ENCODE measurements at places on chromosomes 16 and 17.

DNA sequence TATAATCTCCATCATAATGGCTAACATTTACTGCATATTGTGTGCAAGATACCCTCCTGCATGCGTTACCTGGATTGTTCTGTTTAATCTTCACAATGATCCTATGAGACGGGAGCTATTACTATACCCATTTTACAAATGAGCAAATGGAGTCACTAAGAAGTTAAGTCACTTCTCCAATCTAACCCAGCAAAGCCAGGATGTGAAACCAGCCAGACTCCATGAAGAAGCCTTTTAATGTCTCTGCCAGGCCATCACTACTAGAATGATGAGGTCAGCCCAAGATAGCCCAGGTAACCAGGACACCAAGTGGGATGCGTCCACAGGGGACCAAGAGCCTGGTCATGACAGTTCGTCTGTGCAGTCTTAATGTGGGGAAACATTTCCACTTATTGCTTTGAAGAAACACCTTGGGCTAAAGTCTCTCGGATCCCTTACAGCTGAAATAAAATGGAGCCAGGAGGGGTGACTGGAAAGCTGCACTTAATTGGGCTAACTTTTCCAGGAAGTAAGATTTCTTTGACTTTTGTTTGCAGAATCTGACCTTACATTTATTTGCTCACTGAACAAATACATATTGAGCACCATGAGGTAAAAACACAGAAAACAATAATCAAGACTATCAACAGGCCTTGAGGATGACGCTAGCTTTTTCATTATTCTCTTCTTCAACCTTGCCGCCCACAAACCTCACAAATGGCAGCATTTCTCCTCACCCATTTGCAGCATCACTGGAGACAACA is 926 bp upstream of the SHCBP1 start:
- DNase-seq = no peak

GRCh38 chr17:75130632-75131277 is 787 bp downstream of the NT5C start:
- peak; percentile 64 for DNase-seq

DNA sequence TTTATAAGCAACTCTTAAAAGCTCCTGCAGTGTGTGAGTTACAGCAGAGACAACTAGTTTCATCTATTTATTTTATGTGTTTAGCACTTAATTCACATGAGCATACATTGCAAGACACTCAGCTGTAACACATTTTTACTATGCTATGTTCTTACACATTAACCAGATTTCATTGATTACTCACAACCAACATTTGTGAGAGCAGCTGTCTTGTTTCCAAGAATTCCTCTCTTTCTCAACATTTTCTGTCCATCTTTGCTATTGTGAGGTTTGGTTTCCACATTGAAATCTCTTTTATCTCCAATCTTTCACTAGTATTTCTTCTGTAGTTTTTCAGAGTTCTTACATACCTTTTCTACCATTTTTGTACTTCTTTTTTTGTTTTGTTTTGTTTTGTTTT is 51.2 kb downstream of the COPRS start:
- DNase-seq = no peak

DNA sequence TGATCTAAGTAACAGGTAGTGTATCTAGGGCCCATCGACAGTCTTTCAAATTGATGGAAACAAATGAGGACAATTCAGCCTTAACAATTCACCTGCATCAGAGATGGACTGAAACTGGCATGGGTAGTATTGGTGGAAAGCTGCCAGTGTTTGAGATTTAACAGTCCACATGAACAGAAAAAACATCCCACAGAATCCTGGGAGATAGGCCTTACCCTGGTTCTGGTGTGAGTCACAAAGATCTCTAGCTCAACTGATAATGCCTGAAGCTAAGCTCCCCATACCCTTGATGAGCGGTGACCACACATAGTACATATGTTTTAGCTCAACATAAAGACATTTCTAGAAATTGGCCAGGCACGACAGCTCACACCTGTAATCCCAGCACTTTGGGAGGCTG is 21.9 kb downstream of the CRK start:
- DNase-seq = no peak

DNA sequence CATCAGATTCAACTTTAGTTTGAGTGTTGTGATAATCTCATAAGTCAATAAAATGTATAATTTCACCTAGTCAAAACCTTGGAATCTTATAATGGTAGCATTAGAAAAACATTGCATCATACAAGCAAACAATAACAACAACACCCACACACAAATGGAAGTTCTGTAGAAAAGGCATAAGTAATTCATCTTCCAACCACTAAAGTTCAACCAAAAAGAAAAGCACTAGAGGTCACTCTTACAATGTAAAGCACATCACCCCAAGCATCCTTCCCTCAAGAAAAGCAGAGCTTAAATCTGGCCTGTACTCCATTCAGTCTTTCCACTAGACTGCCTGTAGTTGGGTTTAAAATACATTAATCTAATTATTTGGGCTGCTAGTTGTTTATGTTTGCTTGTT is 1.8 kb downstream of the CNTNAP4 start:
- no peak for DNase-seq

DNA sequence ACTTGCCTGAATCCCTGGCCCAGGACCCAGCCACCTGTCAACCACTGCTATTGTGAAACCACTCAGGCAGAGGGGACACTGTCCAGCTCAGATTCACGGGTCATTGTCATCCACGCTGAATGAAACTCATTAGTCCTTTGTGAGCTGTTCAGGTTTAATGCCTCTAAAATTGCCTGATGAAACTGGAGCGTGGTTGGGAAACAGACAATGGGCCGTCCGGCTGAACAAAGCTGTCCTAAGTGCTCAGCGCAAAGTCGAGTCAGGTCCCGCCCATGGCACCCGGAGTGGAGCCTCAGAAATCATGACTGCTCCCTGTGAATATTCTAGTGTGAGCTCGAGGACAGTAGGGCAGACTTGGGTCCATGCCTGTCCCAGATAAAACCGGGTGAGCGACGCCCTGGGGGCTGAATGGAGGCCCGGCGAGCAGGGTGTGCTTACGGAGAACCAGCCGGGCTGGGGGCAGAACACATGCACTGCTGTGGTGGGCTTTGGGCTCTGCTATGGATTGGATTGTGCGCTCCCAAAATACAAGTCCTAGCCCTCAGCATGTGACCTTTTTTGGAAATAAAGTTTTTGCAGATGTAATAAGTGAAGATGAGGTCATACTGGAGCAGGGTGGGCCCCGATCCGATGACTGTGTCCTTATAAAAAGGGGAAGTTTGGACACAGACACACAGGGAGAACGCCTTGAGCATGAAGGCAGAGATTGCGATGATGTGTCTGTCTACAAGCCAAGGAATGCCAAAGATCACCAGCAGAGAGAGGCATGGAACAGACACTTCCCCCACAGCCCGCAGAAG is 12.9 kb upstream of the CMIP start:
- no peak for DNase-seq

GRCh38 chr17:48489781-48490180 is 41.0 kb downstream of the HOXB1 start:
- no peak for DNase-seq

- no peak for DNase-seq
Observed at GRCh38 chr17:72039490-72039889, 81.3 kb upstream of the SOX9 start.

- DNase-seq = no peak
Observed at GRCh38 chr17:76848670-76849069, 19.5 kb upstream of the MGAT5B start.

GRCh38 chr17:49193513-49194296 is 16.7 kb downstream of the GNGT2 start:
- peak; percentile 51 for DNase-seq

DNA sequence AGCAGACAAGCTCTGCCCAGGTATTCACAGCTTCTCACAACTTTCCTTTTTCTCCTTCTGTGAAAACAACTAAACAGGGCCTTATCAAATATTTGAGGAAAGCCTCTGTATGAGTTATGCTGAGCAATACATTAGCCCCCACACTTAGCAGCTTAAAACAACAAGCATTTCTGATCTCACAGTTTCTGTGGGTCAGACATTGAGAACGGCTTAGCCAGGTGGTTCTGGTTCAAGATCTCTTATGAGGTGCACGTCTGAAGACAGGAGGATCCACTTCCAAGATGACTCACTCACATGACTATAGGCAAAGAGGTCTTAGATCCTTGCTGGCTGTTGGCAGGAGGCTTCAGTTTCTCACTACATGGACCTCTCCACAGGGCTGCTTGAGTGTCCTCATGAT is 181.4 kb upstream of the WSCD1 start:
- DNase-seq = no peak

DNA sequence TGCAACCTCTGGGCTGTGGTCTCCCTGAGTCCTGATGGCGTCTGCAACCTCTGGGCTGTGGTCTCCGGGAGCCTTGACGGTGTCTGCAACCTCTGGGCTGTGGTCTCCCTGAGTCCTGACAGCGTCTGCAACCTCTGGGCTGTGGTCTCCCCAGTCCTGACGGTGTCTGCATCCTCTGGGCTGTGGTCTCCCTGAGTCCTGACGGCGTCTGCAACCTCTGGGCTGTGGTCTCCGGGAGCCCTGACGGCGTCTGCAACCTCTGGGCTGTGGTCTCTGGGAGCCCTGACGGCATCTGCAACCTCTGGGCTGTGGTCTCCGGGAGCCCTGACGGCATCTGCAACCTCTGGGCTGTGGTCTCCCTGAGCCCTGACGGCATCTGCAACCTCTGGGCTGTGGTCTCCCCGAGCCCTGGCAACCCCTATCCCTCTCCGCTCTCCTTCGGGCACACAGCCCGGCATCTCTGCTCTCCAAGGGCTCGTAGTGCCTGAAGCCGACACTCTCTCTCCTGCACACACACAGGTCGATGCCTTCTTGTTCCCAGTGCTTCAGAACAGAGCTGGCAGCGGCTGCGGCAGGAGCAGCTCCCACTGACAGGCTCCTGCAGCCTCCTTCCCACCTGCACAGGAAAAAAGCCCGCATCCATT is 45.6 kb downstream of the METRNL start:
- DNase-seq = no peak

DNA sequence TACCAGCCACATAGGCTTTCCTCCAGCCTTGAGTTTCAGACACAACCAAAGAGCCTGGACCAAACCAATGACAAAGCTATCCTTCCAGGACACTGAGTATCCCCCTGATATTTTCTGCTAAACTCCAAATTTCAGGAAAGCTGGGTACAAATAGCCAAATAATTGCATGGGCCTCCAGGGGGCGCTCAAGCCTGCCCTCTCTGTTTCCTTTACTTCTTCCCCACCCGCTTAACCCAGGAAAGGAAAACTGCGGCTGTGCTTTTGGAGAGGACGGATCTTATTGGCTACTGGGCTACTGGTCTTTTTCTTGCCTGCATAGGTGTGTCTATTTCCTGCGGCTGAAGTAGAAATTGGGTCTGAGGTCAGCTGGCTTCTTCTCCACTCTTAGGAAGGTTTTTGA is 30.1 kb downstream of the GNGT2 start:
- peak; percentile 76 for DNase-seq

DNA sequence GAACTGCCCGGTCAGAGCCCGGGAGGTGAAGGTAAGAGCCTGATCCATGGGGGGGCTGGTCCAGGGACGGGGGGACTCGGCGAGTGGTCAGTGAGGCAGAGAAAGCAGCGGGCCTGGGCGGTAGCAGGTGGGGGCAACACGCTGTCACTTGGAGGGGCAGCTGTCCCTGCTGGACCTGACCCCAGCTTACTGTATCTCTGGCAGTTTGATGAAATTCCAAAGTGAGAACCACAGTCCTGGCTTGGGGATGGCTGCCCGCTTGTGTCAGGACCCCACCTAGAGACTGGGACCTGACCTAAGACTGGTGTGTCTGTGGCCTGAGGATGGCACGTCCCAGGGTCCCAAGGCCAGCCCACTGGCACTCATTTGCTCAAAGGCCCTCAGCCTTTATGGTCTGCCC is 35.1 kb upstream of the KSR1 start:
- DNase-seq = no peak

DNA sequence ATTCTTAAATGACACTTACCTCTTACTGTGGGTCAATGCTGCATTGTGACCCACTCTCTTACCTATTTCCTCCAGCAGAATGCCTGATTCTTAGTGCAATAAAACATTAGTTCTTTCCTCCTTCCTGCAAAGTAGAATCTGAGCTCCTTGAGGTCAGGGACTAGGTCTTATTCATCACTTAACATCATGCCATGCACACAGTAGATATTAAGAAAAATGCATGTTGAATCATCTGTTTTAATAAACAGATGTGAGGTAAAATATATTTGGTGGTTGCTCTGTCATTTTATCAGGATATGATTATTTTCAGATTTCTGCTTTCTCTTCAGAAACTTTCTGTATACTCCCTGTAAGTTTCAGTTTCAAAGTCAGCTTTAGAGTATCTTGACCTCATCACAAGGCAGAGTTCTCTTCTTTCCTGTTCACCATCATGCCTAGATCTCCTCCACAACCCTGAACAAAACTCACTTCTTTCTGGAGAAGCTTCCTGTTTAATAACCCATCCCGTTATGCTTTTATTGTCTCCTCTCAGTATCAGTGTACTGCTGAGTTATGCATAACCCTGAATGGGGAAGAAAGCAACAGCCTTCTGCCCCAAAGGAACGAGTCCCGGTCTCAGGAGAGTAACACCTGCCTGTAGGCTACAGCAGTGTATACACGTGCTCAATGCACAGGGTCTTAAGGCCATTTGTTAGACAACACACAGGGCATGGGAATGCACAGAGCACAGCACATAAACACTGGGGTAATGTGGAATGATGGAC is 30.3 kb upstream of the SUPT4H1 start:
- no peak for DNase-seq

DNA sequence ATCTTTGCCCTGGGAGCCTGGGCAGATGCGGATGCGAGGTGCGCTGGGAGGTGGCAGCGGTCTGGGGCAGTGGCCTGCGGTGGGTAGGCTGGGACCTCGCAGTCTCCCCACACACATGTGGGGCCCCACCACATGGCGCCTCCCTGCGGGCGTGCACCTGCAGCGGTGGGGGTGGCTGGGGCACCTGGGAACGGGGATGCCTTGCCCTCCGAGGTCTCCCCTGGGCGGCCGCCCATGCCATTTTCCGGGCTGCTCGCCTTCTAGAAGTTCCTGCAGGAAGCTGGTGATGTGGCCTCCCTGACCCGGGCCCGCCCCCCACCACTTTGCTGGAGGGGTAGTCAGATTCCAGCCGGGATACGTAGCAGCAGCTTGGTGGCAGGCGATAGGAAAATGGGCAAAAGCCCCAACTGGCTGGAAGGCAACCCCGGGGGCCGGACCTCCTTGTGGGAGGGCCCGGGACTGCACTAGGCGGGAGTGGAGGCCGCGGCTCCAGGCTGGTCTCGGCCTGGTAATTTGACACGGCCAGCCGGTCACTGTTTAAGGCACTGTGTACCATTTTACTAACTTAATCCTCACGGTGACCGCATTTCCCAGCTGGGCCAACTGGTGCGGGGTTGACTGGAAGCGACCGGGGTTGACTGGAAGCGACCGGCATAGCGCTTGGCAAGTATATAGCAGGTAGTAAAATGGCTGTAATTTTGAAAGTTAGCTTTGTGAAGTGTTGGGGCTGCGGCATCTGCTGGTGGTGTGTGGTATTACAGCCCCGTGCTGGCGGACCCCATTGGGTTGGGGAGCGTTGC is 38.5 kb downstream of the IGF2BP1 start:
- peak; percentile 57 for DNase-seq

DNA sequence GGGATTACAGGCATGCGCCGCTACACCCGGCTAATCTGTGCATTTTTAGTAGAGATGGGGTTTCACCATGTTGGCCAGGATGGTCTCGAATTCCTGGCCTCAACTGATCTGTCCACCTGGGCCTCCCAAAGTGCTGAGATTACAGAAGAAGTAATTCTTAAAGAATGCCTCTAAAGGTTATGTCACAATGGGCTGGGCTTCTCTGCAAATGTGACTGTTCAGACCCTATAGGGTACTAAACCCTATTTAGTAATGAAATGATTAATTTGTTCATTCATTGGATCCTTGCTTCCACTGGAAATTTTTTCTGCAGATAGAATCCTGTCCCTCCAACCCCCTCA is 108.8 kb upstream of the CORO6 start:
- DNase-seq = no peak

- no peak for DNase-seq
Observed at GRCh38 chr17:58643147-58643546, 48.7 kb downstream of the TEX14 start.

Measured in activated CD4-positive, alpha-beta T cell treated with anti-CD3 and anti-CD28 coated beads for 48 hours (primary cell).